Stimulated activated CD8-positive, alpha-beta memory T cell treated with anti-CD3 and anti-CD28 coated beads, Interleukin-2, amount 100 ng/mL, for 1 hour (primary cell): ENCODE measurements at places on chromosomes 4 and X.

DNA sequence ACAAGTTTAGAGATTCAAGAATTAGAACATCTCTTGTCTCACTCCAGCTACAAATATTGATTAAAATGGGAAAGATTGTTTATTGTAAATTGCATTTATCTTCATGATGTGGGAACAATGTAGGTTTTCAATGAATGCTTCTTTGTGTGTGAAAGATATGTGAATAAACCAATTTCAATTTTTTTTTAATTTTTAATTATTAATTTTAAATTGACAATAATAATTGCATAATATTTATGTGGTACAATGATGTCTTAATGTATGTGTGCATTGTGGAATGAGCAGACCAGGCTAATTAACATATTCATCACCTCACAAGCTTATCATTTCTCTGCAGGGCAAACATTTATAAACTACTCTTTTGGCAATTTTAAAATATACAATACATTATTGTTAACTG, 281.1 kb downstream of the RAPGEF2 start:
- DNase-seq: no peak

DNA sequence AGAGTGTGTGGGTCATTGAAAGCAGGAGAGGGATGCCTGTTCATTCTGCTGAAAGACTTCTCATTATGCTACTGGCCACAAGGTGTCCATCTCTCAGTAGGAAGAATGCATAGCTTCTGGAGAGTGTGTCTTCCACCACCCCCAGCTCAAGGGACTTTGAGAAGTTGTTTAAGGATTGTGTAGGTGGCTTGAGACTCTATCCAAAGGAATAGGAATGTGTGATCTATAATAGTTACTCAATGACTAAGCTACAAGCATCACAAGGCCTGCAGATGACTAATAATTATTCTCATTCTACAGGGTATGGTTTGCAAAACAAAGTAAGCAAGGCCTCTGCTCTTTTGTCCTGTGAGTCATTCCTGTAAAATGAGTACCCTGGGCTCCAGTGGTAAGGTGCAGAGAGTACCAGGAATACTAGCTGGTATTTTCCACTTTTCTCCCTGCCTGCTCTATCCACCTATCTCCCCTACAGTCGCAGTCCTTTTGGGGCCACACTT, 279.8 kb upstream of the BOD1L1 start:
- DNase-seq: no peak

DNA sequence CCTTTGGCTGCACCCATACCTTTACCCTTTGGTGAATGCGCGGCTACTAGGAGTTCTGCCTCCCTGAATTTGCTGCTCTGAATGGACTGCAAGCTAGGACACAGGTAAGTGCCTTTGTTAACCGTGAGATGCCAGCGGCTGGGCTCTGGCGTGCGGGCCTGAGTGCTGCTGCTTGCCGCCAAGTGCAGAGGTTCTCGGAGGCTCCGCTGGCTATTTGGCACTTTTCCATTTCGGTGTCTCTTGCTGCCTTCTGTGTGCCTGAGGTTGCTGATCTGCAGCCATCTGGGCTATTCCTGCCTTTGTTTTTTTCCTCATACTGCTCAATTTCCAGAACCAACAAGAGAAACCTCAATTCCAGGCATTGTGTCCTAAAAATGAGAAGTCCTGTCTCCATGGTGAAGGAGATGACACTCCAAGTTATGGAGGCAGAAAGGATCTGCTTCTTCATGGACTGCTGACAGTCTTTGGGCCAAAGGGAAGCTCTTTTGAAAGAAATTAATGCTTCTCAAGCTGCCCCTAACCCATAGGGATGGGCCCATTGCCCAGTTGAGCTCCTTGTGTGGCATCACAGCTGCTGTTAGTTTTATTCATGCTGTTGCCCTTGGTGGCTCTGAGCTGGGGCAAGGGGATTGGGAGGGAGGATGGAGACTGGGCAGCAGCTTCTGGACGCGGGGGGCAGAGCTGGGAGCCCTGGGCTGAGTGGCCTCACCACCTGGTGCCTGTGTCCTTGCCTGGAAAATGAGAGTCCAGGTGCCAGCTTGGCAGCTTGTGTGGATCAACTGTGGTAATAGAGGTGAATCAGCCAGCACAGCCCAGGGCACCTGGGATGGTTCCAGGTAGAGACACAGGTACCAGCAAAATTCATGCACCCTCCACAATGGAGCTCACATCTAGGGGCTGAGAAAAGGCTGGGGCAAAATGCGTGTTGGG, 3.8 kb upstream of the TBC1D14 start:
- DNase-seq: no peak

- DNase-seq: no peak
Measured at GRCh38 chr4:162681212-162681611, 485.5 kb downstream of the NAF1 start.

GRCh38 chrX:16827225-16827624, 41.0 kb downstream of the TXLNG start:
- DNase-seq: no peak
